ENCODE measurements at places on chromosomes 3 and 15.

- DNase-seq, result no peak
Observed at GRCh38 chr3:149959443-149959842, 11.3 kb downstream of the PFN2 start.

- DNase-seq, result no peak
Observed at GRCh38 chr3:65246561-65246960, 558.8 kb upstream of the ADAMTS9 start.

DNA sequence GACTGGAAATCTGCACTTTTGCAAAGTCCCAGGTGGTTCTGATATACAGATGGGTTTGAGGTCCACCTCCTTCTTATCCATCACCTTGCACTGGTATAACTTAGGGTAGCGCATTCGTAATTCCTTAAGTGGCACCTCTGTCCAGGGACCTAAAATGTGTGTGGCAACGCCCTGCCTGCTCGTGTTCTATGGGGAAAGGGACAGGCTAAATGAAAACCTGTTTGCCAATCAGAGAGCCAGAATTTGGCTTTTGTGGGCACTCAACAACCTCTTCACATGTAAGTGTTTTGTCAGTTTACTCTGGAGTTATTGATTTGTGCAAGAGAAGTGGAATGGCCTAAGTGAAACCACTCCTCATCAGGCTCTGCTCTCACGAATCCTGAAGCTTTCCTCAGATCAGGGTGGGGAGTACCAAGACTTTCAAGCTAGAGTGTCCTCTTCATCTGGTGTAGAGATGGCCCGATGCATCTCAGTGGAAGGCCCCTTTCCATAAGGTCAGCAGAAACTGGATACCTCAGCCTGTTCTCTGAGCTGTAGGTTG is 138.3 kb downstream of the ALDH1A2 start:
- DNase-seq, result no peak

DNA sequence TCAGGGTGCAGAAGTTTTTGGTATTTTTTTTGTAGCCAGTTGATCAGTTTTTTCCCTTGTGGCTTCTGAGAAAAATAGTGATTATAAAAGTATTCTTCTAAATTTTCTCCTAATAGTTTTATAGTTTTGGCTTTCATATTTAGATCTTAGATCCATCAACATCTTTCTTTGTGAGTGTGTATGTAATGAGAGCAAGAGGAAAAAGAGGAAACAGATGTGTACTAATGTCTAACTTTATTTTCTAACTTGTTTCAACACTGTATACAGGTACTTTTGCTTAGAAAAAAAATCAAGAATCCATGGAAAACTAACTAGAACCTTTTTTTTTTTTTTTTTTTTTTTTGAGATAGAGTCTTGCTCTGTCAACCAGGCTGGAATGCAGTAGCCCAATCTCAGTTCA is 53.1 kb downstream of the ARRDC4 start:
- DNase-seq, result no peak

DNA sequence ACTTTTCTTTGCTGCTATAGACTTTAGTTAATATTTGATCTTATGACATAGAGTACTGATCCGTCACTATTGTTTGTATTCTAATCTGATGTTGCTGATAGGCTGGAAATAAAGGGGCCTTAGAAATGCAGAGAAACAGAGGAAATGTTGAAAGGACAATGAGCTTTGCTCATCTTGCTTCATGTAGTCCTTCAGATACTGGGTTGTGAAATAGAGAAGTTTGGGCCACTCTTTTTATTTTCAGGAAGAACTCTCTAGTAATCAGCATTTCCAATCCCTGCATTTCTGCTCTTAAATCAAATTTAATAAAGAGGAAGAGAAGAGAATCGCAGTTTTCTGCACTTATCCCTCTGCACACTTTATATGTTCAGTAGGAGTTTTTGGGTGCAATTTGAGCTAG is 192.8 kb upstream of the THBS1 start:
- DNase-seq, result no peak

GRCh38 chr3:71987089-71987735 is 202.3 kb upstream of the PROK2 start:
- DNase-seq, result peak; percentile 24

Data from fibroblast of villous mesenchyme (primary cell).